A549 treated with DMSO at 1 μM for 4 hours (cell line): ENCODE measurements at places on chromosomes 11 and 22. TPM values are rescaled to one million over a fixed set of nuclear protein-coding genes. Genes with fewer than 3 reads are reported as not detected.

The MMP12 gene
- total RNA-seq, result 0.05 to 0.18 TPM (median 0.06 TPM) in 4 of 5 replicates, not detected in the other

The TRIM51 gene
- not detected in 5 replicates for total RNA-seq

The NNMT gene
- total RNA-seq, result 135 to 173 TPM (median 159 TPM) in 5 replicates

The TEAD1 gene
- total RNA-seq, result 51.5 to 81.2 TPM (median 73.8 TPM) in 5 replicates

The DEPDC7 gene
- 7.2 to 9.7 TPM (median 8.0 TPM) in 5 replicates for total RNA-seq

The PHOX2A gene
- not detected in 5 replicates for total RNA-seq

The GPR83 gene
- 0.03 to 0.16 TPM (median 0.07 TPM) in 5 replicates for total RNA-seq

The OR6A2 gene
- not detected in 5 replicates for total RNA-seq

The TMEM121B gene
- total RNA-seq, result 0.08 to 0.24 TPM (median 0.13 TPM) in 5 replicates

The CCDC81 gene
- total RNA-seq, result 0.31 to 0.71 TPM (median 0.35 TPM) in 4 of 5 replicates, not detected in the other

The PRDM11 gene
- total RNA-seq, result 6.0 to 9.4 TPM (median 8.1 TPM) in 5 replicates

The TMEM25 gene
- 0.20 to 0.56 TPM (median 0.45 TPM) in 5 replicates for total RNA-seq

The ESAM gene
- total RNA-seq, result 9.0 to 12.4 TPM (median 10.5 TPM) in 5 replicates

The SYT7 gene
- total RNA-seq, result 0.92 to 1.2 TPM (median 1.1 TPM) in 5 replicates

The KCNK4 gene
- total RNA-seq, result 0.06 to 0.07 TPM in 2 of 5 replicates, not detected in the others

The SCGB1D2 gene
- total RNA-seq, result not detected in 5 replicates

The NAV2 gene
- total RNA-seq, result 18.8 to 27.0 TPM (median 22.9 TPM) in 5 replicates

The ANKRD42 gene
- 9.4 to 11.5 TPM (median 9.9 TPM) in 5 replicates for total RNA-seq

The TIGD3 gene
- total RNA-seq, result 0.65 to 1.00 TPM (median 0.86 TPM) in 5 replicates

The EIF3D gene
- total RNA-seq, result 160 to 201 TPM (median 166 TPM) in 5 replicates

The SPDYC gene
- total RNA-seq, result not detected in 5 replicates

The PATE4 gene
- not detected in 5 replicates for total RNA-seq

The NLRP6 gene
- not detected in 5 replicates for total RNA-seq

The SHANK3 gene
- total RNA-seq, result 2.6 to 5.4 TPM (median 4.1 TPM) in 5 replicates

The NKAPD1 gene
- total RNA-seq, result 13.1 to 18.1 TPM (median 14.6 TPM) in 5 replicates

The OR51E2 gene
- not detected in 5 replicates for total RNA-seq

The RPS3 gene
- 3,096 to 4,513 TPM (median 3,294 TPM) in 5 replicates for total RNA-seq

The HOATZ gene
- not detected in 5 replicates for total RNA-seq

The YPEL4 gene
- total RNA-seq, result 0.17 to 0.51 TPM (median 0.34 TPM) in 5 replicates

The PYGM gene
- total RNA-seq, result 0.12 to 0.40 TPM (median 0.30 TPM) in 5 replicates

The GP1BB gene
- total RNA-seq, result 0.73 to 1.7 TPM (median 1.2 TPM) in 5 replicates

The CCND1 gene
- total RNA-seq, result 183 to 237 TPM (median 227 TPM) in 5 replicates

The ANO9 gene
- 0.52 to 1.3 TPM (median 0.62 TPM) in 5 replicates for total RNA-seq

The SCN4B gene
- total RNA-seq, result 0.02 to 0.06 TPM (median 0.05 TPM) in 5 replicates

The CCDC89 gene
- not detected in 5 replicates for total RNA-seq

The ANGPTL5 gene
- total RNA-seq, result not detected in 5 replicates

The ADAMTS8 gene
- total RNA-seq, result 0.35 to 0.69 TPM (median 0.53 TPM) in 5 replicates

The CHRNA10 gene
- total RNA-seq, result 0.53 to 2.4 TPM (median 0.94 TPM) in 5 replicates

The CDC42BPG gene
- 1.2 to 1.5 TPM (median 1.5 TPM) in 5 replicates for total RNA-seq

The OR6M1 gene
- total RNA-seq, result not detected in 5 replicates

The SYCE3 gene
- total RNA-seq, result 0.30 to 0.80 TPM (median 0.40 TPM) in 4 of 5 replicates, not detected in the other

The PKNOX2 gene
- 0.02 TPM in 1 of 5 replicates, not detected in the others for total RNA-seq

The DDTL gene
- total RNA-seq, result 1.6 to 1.9 TPM (median 1.7 TPM) in 5 replicates

The SNX32 gene
- total RNA-seq, result 0.06 to 0.14 TPM (median 0.11 TPM) in 4 of 5 replicates, not detected in the other

The MS4A6A gene
- not detected in 5 replicates for total RNA-seq

The WNT7B gene
- total RNA-seq, result 123 to 151 TPM (median 140 TPM) in 5 replicates

The FJX1 gene
- total RNA-seq, result 34.8 to 44.9 TPM (median 39.0 TPM) in 5 replicates

The TMEM191B gene
- total RNA-seq, result 0.69 to 1.1 TPM (median 0.97 TPM) in 4 of 5 replicates, not detected in the other

The APOA5 gene
- total RNA-seq, result not detected in 5 replicates

The IGLL5 gene
- total RNA-seq, result not detected in 5 replicates

The PRAME gene
- 95.6 to 114 TPM (median 105 TPM) in 5 replicates for total RNA-seq

The OR5B21 gene
- not detected in 5 replicates for total RNA-seq

The OR51A2 gene
- not detected in 5 replicates for total RNA-seq

The GDPD4 gene
- total RNA-seq, result not detected in 5 replicates

The UBXN1 gene
- 103 to 124 TPM (median 116 TPM) in 5 replicates for total RNA-seq

The USP2 gene
- total RNA-seq, result 0.32 to 0.58 TPM (median 0.38 TPM) in 5 replicates

The OR52K1 gene
- not detected in 5 replicates for total RNA-seq
